ENCODE measurements at places on chromosomes 12 and 14. TPM values are rescaled to one million over a fixed set of nuclear protein-coding genes. Genes with fewer than 3 reads are reported as not detected.

The RPS6KL1 gene
- total RNA-seq: 22.5 TPM

The KRT85 gene
- total RNA-seq: 0.74 TPM

The ACSM4 gene
- total RNA-seq: 2.5 TPM

The TMEM229B gene
- total RNA-seq: 59.6 TPM

The HOMEZ gene
- 37.7 TPM for total RNA-seq

The FOXN3 gene
- 103 TPM for total RNA-seq

The CIROP gene
- not detected for total RNA-seq

The CRADD gene
- 53.0 TPM for total RNA-seq

DNA sequence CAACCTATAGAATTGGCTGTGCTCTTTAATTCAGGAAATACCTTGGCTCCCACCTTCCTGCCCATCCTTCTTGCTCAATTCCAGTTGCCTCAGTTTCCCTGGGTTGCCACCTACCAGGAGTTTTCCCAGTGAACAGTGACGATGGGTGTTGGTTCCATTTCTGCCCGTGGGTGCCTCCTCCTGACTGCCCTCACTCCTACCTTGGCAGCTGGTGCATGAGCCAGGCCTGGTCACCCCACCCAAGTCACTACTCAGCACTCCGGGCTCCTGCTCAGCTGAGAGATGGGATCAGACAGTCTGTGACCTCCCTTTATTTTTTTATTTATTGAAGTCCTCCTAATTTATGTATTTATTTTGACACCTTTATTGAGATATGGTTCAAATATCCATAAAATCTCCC lies 31.0 kb upstream of the PTGR2 start:
- no peak for DNase-seq

DNA sequence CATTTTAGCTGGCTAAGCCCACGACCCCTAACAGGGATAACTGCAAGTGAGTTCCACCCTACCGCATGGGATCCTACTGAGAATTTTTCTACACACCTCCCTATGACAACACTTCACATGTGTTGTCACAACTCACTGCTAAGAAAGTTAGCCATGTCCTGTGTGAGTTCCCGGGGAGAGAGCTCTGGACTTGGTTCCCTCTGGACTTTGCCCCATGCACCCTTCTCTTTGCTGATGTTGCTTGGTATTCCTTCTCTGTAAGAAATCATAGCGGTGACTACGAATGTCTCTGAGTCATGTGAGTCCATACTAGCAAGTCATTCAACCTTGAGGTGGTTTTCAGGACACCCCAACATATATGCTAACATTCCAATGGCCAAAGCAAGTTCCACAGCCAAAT lies 9.5 kb upstream of the CDKN3 start:
- DNase-seq: no peak

DNA sequence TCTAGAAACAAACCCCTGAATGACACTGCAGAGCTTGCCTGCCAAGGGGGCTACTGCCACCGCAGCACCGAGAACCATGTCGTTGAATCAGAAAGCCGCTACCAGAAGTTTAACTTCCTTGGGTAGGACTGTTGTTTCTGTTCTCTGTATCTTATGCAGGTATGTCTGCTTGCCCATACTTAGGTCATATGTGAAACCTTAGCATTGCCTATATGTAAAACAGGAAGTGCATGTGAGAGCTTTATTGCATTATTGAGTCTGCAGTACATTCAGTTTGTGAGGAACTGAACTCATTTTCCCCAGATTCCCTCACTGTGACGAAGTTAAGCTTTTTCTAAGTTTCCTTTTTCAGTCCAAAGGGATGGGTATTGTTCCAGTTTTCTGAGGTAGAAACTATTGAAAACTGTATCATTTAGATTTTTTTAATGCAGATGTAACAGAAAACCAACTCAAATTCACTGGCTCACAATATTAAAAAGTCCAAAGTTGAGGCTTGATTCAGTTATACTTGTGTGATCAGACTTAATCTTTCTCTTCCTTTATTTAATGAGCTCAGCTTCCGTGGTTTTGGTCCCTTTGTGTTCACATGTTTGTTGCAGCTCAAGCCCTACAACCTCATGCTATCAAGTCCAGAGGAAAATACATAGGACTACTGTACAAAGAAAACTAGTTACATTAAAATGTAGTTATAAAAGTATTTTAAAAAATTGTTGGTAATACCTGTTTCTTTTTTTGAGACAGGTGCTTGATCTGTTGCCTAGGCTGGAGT lies 6.9 kb downstream of the FBXO34 start:
- DNase-seq: no peak

DNA sequence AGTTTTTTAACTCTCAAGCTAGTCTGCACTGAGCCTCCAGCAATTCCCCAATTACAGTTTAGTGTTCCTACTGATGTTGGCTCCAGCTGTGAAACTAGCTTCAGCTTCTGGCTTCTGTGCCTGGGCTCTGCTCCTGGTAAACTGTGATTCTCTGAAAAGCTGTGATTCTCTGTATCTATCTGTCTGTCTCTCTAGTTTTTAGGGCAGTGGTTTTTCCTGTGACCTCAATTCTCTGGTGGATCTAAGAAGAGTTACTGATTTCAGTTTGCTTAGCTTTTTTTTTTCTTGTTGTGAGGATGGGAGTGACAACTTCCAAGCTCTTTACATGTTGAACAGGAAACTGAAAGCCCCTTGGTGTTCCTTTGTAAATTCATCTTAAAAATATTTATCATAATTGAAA lies 3.8 kb upstream of the HIF1A start:
- DNase-seq: no peak

- no peak for DNase-seq
Measured at GRCh38 chr14:54252072-54252730, 144.6 kb upstream of the CDKN3 start.

- DNase-seq: no peak
Measured at GRCh38 chr12:115261691-115262398, 577.9 kb upstream of the TBX3 start.

- DNase-seq: no peak
Measured at GRCh38 chr12:26396402-26396801, 201.0 kb downstream of the SSPN start.

DNA sequence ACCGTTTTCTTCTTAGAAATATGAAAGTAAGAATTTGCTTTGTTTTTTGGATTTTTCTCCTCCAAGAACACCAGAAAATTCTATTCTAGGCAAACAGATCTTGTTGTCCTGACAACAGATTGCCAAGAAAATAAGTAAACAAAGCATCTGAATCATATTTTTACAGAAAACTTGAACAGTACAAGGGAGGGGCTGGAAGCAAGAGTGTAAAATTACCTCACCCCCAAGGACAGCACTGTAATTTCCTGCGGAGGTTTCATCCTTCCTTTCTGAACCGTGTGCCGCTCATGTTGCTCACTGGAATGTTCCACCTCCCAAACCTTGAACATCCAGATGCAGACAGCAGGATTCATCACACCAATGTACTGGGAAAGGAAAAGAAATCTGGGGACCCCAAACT lies 5.4 kb upstream of the CAMKK2 start:
- no peak for DNase-seq

- no peak for DNase-seq
Measured at GRCh38 chr12:53174881-53175491, 5.5 kb upstream of the ZNF740 start.

- DNase-seq: no peak
Measured at GRCh38 chr12:89453121-89453978, 71.2 kb downstream of the GALNT4 start.

DNA sequence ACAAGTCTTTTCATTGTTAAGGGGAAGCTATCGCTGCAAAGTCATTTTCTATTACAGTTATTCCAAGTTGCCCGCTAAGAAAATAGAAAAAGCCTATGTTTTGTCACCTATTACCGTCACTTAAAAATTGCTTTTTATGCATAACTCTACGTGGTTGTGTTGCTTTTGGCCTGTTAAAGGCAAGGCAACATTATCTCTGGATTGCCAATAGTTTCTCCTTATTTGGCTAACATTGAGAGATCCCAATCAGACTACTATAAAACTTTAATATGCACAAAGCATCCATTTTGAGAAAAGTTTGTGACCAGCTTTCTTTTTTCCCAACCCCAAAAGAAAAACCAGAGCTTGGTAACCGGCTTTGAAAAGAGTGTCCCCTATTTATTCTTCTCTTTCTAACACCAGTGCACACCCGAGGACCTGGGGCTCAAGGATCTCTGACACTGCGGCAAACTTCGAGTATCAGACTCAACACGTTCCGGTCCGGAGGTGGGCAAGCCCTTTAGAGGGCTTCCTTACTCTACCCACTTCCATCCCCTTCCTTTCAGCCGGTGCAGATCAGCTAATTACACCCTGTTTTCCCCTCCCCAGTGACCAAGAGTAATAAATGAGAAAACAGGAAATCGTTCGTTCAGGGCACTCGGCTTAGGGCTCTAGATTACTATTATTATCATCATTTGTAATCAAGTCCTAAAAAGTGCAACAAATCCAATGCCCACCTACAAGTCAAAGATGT lies 1.2 kb downstream of the PPP1R12A start:
- peak; percentile 37 for DNase-seq

DNA sequence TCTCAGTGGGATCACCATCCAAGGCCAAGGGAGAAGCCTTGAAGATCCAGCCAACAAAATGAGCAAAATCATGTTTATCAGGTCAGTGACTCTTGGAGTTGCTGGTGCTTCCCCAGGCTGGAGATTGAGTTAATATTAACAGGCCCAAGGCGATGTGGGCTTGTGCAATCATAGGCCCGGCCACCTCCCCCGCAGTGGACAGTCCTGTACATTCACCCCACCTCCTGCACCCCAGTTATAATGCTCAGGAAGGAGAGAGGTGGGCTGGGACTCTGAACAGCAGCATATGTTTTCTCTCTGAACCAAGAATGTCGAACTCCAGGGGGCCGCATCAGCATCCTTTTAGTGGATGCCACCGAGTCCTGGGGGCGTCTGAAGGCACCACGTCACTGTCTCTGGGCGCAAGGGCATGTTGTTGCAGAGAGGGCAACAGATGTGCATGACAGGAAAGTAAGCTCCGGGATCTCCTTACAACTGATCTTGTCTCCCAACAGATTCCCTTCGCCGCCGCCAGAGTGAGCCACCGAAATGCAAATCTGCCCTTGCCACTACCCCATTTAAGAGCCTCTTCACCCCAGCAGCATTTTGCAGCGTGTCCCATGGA lies 32.2 kb upstream of the SERPINA6 start:
- DNase-seq: peak; percentile 53

DNA sequence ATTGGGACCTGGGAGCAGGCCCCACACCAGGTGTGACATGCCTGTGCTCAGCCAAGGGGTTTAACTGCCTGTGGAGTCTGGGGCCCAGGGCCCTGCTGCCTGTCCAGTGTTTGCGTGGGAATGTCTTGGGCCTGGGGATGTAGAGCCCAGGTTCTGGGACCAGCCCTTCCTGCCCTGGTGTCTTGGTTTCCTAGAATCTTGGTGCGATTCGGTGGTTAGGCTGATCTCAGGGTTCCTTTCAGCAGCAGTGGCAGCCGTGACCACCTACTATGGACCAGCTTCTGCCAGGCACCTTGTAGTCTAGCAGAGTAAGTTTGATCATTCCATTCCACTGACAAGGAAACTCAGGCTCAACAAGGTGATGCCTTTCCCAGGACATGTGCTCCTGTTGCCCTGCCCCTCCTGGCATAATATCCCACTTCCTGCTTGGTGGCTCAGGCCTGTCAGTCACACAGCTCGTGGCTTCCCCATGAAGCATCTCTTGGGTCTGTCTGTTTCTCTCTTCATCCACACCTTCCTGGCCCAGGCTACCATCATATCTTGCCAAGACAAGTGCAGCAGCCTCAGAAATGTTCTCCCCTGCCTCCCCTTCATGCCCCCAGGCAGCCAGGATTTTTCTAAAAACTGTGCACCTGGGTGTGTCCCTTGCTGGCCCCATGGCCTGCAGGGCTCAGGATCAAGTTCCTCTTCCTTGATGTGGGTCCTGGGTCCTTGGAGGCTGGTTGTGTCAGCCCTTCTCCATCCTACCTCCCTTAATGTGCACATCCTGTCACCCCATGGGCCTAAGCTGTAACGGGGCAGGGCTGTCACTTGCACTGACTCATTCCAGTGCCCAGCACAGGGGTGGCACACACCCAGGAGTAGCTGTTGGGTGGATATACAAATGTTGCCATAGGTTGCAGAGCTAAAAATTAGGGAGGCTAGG lies 101.6 kb downstream of the SLC25A47 start:
- DNase-seq: no peak

DNA sequence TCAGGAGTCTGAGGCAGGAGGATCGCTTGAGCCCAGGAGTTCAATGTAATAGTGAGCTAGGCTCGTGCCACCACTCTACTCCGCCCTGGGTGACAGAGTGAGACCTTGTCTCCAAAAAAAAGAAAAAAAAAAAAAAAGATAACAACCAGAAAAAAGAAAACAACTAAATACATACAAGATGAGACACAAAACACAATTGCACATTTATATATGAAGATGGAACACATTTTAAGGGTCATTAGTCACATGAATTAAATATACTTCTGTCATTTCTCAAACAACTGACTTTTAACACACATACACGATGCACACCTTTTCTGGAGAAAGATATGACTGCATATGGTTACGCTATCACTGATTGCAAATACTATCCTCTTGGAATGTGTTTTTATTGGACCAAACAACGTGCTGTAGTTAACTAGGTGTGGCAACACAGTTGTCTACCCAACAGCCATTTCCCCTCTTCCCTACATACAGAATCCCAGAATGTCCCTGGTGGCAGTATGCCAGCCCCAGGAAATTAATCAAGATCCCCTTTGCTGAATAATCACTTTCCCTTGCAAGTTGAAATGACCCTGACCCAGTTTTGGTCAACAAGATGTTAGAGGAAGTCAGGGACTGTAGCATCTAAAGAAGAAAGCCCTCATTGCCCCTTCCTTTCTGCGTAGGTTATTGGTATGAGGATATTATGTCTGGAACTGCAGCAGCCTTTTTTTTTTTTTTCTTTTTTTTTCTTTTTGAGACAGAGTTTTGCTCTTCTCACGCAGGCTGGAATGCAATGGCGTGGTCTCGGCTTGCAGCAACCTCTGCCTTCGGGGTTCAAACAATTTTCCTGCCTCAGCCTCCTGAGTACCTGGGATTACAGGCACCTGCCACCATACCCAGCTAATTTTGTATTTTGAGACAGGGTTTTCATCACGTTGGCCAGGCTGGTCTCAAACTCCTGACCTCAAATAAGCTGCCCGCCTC lies 5.6 kb upstream of the MYL6B start:
- DNase-seq: peak; percentile 45

GRCh38 chr14:45065956-45066355 lies 18.0 kb upstream of the PRPF39 start:
- no peak for DNase-seq

GRCh38 chr14:67704484-67705089 lies 2.9 kb downstream of the RDH12 start:
- peak; percentile 34 for DNase-seq

GRCh38 chr12:53198486-53199110 lies 8.5 kb downstream of the ITGB7 start:
- DNase-seq: no peak

DNA sequence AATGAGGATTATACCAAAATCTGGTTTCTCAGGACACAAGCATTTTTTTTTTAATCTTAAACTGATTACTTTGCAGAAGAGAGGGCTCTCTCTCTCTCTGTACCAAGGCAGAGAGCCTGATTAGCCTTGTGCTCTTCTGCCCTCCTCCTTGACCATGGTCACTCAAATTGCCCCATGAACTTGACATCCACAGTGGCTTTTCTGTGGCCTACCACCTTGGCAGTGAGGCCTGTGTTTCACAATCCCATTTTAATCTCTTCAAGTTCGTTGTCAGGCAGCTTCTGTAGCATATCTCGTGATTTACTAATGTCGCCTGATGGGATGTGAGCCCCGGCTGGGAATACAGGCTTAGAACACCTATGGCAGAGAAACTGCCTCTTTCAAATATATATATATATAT lies 30.7 kb upstream of the PWP1 start:
- no peak for DNase-seq

- no peak for DNase-seq
Measured at GRCh38 chr12:66916189-66916588, 237.3 kb upstream of the GRIP1 start.

Data from testis (tissue), 5 donors.